ENCODE measurements at places on chromosomes 3 and 15.

- no peak for DNase-seq
Observed at GRCh38 chr3:15011174-15011573, 53.9 kb downstream of the MRPS25 start.

GRCh38 chr3:181568693-181569092 is 143.0 kb upstream of the SOX2 start:
- no peak for DNase-seq

GRCh38 chr3:14433106-14433505 is 30.7 kb downstream of the SLC6A6 start:
- no peak for DNase-seq

DNA sequence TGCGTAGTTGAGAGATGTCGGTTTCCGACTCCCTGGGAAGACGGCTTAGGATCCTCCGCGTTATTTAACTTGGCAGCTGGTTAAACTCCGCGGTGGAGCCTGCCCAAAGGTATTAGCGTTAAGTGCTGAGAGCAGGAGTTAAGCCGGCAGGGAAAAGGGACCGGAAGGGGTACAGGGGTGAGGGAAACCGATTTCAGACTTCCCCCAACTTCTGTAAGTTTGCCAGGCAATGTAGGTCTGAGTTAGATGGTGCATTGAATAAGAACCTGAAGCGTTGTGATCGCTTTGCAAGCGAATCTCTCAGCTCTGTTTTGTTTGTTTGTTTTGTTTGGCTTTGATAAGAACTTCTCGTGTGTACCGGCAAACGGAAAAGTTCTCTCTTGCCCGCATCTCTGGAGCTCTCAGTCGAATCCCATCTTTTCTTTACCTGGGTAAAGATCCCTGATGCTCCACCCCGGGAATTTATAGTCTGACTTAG is 6.0 kb upstream of the FEZF2 start:
- no peak for DNase-seq

- no peak for DNase-seq
Observed at GRCh38 chr3:55122312-55122711, 194.5 kb upstream of the LRTM1 start.

- no peak for DNase-seq
Observed at GRCh38 chr15:91515188-91515754, 338.2 kb upstream of the SLCO3A1 start.

- DNase-seq, result no peak
Observed at GRCh38 chr3:167559924-167560323, 86.1 kb upstream of the SERPINI2 start.
